Activated naive CD8-positive, alpha-beta T cell treated with anti-CD3 and anti-CD28 coated beads for 36 hours (primary cell): ENCODE measurements at places on chromosomes 12 and 14. TPM values are rescaled to one million over a fixed set of nuclear protein-coding genes. Genes with fewer than 3 reads are reported as not detected.

GRCh38 chr12:28014196-28014595 lies 41.7 kb upstream of the PTHLH start:
- no peak for DNase-seq

DNA sequence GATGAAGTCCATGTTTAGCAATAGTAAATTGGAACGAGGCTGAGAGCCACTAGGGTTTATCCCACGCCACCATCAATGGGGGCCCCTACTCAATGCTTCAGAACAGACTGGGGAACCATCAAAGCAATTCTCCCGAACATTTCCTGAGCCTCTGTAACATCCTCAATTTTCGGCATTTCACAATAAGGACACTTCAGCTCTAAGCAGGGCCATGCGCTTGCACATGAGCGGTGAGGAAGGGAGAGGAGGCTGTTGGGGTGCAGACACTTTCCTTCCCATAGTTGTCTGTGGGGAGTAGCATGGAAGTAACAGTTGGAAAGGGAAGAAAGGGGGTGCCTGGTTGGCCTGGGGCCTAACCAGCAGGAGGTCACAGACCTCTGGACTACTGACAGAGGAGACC lies 129.9 kb upstream of the PRMT8 start:
- no peak for DNase-seq

DNA sequence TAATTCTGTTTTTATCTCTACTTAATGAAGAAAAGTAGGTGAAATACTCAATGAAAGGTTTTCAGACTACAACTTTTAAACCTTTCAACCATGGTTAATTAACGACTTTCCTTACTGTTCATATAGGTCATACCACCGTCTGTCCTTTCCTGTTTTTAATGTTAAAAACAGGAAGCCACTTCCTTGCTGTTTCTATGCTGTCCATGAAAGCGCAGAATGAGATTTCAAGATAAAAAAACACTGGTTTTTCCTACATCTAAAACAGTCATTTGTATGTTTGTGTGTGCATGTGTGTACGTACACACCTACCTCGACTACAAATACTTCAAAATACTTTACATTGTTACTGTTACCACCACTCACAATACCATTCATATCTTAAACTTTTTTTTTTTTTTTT lies 27.3 kb downstream of the SPTLC2 start:
- DNase-seq: no peak

- no peak for DNase-seq
Observed at GRCh38 chr14:31435276-31435675, 14.9 kb upstream of the HEATR5A start.

DNA sequence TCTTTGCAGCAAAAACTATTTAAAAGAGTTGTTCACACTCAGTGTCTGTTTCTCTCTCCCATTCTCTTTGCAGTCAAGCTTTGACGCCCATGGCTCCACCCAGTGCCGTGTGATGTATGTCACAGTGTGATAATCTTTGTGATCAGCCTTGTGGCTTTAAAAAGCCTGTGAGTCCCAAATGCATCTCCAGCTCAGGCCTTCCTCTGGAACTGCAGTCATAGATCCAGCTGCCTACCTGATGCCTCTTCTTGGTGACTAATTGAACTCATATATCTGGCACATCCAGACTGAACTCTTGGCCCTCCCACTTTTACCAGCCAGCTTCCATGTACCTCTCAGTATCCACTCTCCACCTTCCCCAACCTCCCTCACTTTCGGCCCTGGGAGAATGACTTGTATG lies 182.8 kb upstream of the ARHGAP5 start:
- DNase-seq: no peak

- DNase-seq: no peak
Observed at GRCh38 chr14:83300476-83301064, 1766.9 kb upstream of the SEL1L start.

The HOXC11 gene
- total RNA-seq: not detected

The PPP1R1A gene
- not detected for total RNA-seq
